ENCODE measurements at places on chromosomes 2 and 18.
A peak's percentile ranks its signal among the peaks of the same experiment; 100 is the strongest.

DNA sequence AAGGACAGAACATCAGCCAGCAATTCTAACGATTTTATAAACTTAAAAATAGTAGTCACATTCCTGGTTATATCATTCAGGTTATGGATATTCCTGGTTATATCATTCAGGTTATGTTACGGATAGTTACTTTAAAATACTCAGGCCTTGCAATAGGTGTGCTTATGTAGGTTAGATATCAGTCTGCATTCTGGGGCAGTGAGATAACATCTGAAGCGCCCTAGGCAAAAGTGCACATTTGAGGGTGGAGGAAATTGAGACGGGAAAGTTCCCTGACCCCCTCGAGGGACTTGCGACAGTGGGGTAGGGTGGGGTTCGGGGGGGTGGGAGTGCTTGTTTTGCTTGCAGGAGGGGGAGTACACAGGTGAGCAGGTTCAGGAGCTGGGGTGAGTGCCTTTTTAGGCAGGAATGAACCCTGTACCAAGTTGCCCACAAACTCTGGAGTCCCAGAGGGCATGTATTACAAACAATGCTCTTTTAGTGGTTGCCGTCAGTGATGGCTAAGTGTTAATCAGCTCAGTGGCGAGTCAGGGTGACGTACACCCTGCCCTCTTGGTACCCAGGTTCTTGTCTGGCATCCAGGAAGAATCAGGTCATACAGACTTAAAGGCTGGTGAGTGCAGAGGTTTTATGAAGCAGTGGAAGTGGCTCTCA lies 31.8 kb downstream of the CREG2 start:
- DNase-seq, result no peak

DNA sequence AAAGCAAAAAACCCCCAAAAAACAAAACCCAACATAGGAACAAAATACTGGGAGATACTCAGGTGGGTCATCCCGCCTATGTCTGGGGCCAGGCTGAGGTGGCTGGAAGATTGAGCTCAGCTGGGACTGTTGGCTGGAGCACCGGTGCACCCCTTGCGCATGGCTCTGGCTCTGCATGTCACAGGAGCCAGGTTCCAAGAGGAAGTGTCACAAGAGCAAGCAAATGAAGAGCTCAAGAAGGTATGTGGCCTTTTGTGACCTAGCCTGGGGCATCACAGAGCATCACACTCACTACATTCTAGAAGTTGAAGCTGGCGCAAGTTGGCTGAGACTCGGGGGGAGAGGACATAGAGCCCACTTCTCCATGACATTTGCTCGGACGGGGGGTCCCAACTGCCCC lies 40.6 kb downstream of the PDCL3 start:
- no peak for DNase-seq

GRCh38 chr2:225456619-225457260 lies 57.2 kb downstream of the NYAP2 start:
- no peak for DNase-seq

DNA sequence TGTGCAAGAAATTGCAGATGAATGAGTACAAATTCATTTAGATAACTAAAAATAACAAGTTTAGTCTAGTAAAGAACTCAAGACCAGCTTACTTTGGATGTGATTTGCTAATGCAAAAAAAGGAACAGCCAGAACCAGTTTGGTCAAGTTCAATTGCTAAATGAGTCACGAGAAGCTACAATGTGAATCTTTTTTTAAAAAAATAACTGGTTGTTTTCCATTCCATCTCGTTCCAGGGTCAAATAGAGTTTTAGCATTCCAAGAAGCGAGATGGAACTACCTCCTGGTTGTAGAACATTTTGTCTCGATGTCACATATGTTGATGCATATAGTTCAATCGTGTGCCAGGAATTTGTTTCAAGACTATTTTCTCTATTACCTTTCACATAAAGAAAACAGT lies 65.0 kb upstream of the IKZF2 start:
- no peak for DNase-seq

DNA sequence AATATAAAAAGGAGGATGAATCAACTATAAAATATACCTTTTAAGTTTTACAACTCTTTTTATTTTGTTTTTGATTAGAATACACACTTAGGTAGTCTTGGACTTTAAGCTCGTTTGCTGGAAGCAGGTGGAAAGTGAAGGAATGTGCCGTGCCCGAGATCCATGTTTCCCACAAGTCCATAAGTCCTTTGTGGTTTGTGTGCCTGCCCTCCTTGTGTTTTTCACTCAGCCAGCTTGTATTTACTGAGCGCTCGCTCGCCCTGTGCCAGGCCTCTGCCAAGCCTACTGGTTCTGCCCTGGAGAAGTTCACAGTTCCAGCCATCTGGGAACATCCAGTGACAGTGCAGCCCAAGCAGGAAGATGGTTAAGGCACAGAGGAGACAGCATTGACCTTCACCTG lies 142.6 kb downstream of the MGAT5 start:
- no peak for DNase-seq

DNA sequence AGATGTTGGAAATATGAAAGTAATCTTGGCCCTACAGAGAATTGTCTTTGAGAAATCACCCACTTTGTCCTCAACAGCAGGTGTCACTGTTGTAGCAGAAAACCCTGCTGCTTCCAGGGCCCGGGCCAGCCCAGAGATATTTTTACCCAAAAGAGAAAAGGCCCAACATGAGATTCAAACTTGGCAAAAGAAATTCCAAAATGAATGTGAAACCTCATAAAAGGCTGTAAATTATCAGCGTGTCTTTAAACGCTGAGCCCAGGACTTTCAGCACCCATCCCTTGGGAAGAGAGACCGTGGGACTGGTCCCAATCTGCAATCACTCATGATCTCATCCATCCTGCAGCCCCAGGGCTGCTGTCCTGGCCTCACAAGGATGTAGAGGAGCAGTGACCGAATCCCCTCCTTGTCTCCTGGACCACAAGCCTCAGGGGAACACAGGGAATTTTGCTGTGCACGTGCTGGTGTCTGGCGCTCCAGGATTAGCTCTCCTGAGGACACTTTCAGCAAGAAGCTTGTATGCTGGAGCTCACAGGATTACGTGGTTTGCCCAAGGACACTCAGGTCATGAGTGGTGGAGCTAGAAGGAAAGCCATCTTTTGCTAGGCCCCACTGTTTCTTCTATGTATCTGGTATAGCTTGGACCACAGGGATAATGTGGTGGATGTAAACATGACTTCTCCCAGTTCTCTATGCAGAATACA lies 202.1 kb downstream of the RNF144A start:
- DNase-seq, result peak; percentile 18

GRCh38 chr2:105595536-105595935 lies 149.2 kb upstream of the NCK2 start:
- peak; percentile 36 for DNase-seq

DNA sequence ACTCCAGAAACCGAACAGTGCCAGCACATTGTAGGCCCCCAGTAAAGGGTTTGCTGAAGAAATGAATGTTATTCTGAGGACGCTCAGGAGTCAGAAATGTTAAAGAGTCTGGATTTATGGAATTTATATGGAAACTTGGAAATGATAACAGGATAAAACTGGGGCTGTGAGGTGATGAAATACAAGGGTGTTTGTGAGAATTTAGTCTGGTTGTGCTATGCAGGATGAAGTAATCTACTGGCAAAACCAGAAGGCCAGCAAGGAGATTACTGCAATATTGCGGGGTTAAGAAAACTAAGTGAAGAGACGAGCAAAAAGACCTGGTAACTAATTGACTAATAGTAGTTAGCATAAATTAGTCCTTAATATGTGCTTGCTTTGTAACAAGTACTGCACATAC lies 467.8 kb downstream of the ZEB2 start:
- no peak for DNase-seq

DNA sequence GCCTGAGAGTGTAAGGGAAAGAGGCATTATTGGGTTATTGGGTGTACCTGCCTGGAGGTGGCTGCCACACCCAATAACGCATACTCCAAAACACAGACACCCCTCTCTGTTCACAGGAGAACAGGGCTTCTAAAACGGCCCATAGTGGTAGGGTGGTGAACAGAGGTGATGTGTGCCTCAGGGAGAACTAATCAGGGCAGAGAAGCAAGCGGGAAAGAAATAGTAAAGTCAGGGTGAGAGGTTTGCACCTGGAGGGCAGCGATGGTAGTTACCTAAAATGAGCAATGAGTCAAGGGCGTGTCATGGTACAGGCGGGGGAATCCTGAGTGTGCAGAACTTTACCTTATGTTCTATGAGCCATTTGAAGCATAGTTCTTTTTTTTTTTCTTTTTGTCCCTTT lies 21.6 kb upstream of the VPS4B start:
- DNase-seq, result no peak

DNA sequence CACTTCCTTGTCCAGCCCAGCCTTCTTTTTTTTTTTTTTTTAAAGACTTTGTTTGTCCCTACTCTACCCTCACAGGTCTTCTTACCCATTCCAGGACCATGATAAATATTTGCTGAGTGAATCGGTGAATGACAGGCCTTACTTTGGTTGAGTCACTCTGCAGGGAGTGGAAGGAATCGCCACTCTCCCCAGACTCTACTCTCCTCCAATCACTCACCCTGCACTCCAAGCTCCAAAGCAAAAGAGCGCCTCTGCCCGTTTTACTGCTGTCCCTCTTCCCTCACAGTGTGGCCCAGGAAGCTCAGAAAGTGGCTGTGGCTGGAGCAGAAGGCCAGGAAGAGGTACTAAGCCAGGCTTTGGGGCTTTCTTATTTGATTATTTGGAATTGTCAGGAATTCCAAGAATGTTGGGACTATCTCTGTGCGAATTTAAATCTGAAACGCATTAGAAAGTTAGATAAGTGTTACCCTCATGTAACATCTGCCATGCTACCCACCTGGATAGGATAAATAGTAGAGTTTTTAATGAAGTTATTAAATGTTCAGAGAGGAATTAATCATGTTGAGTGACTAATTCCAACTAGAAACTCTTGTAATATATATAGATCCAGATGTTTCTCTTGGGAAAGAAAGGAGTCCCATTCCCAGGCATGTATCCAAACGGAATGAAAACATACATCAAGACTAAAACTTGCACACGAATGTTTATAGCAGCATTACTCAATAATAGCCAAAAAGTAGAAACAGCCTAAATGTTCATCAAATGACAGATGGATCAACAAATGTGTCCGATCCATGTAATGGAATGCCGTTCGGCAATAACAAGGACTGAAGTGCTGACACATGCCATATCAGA lies 43.0 kb upstream of the CHMP1B start:
- DNase-seq, result no peak

GRCh38 chr2:28359222-28360057 lies 33.2 kb upstream of the FOSL2 start:
- peak; percentile 85 for DNase-seq

GRCh38 chr18:55650363-55650870 lies 62.4 kb upstream of the TCF4 start:
- no peak for DNase-seq

- DNase-seq, result no peak
Observed at GRCh38 chr2:238582159-238582558, 155.4 kb downstream of the ASB1 start.

- no peak for DNase-seq
Observed at GRCh38 chr2:9282128-9283112, 75.8 kb downstream of the ASAP2 start.

- DNase-seq, result peak; percentile 36
Observed at GRCh38 chr2:239257511-239257937, 143.3 kb downstream of the HDAC4 start.

GRCh38 chr2:143881246-143881645 lies 638.7 kb downstream of the ZEB2 start:
- DNase-seq, result no peak

- DNase-seq, result peak; percentile 23
Observed at GRCh38 chr2:30565851-30566358, 118.9 kb downstream of the LCLAT1 start.
